CD4-positive, alpha-beta T cell treated with Interferon alpha-2 for 1 hour (primary cell): ENCODE measurements at places on chromosomes 16 and 17.

DNA sequence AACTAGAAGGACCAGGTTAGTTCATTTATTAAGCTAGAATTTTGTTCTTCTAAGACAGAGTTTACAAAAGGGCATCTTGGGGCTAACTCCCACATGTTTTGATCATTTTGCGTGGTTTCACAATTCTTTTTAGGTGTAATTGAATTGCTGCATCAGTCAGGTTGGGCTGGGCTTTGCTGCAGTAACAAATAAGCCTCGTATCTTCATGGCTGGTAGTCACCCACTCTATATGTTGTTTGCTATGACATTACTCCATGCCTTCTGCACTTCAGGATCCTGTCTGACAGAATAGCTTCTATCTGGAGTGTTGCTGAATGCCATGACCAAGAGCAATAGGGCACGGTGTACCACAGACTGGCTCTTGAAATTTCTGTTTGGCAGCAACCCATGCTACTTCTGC, 10.6 kb upstream of the IRX3 start:
- DNase-seq, result no peak

DNA sequence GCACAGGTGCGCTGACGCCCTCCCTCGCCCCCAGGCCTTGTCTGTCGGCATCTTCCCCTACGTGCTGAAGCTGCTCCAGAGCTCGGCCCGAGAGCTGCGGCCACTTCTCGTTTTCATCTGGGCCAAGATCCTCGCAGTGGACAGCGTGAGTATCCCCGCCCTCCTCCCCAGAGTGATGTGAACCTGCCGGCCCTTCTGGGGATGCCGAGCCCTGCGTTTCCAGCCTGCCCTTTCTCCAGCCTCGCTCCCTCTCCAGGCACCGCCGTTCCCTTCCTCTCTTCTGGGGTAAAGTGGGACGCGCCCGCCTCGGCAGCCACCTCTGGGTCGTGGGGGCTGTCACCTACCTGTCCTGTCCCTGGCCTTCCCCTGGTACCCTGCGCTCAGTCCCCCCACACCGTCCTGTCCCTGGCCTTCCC, 133.9 kb upstream of the CHMP6 start:
- DNase-seq, result no peak

- DNase-seq, result peak; percentile 3
Observed at GRCh38 chr17:67718325-67718941, 697 bp downstream of the NOL11 start.

DNA sequence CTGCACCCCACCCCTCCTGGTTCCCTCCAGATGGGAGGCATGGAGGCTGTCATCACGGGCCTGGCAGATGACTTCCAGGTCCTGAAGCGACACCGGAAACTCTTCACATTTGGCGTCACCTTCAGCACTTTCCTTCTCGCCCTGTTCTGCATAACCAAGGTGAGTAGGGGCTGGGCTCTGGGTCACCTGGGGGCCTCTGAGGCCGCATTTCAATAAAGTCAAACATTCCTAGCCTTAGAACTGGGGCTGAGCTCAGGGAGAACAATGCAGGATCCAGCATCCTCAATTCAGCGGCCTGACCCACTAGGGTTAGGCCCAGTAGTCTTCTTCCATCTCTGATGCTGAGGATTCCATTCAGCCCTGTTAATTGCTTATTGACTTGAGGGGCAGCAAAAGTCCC, 42.1 kb downstream of the SLC6A2 start:
- no peak for DNase-seq

DNA sequence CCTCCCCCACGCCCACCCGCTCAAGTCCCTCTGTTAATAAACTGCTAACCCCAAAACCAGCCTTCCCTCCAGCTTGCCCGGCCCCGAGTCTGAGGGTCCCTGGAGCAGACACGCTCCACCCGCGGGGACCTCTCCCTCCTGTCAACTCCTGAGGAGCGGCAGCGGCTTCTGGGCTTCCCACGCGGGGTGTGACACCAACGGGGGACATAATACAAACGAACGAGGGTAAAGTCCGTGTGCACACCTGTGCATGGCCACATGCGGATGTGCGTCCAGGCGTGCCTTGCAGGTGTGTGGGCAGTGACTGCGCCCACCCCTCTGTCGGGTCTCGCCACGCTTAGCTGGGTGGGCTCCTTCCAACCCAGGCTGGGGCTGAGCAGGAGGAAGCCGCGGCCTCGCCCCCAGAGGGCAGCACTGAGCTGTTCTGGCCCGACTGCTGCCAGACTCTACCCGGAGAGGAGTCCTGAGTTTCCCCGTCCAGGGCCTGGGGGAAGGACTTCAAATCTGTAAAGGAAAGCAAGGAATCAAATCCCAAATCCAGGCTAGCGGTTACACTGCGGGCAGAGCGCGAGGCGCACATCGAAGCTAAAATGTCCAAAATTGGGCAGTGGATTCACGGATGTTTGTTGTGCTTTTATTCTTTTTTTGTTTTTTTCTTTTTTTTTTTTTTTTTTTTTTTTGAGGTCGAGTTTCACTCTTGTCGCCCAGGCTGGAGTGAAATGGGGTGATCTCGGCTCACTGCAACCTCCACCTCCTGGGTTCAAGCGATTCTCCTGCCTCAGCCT, 24.2 kb upstream of the KRT17 start:
- DNase-seq, result peak; percentile 80

- DNase-seq, result peak; percentile 8
Observed at GRCh38 chr17:39603304-39604016, 4.3 kb downstream of the NEUROD2 start.

DNA sequence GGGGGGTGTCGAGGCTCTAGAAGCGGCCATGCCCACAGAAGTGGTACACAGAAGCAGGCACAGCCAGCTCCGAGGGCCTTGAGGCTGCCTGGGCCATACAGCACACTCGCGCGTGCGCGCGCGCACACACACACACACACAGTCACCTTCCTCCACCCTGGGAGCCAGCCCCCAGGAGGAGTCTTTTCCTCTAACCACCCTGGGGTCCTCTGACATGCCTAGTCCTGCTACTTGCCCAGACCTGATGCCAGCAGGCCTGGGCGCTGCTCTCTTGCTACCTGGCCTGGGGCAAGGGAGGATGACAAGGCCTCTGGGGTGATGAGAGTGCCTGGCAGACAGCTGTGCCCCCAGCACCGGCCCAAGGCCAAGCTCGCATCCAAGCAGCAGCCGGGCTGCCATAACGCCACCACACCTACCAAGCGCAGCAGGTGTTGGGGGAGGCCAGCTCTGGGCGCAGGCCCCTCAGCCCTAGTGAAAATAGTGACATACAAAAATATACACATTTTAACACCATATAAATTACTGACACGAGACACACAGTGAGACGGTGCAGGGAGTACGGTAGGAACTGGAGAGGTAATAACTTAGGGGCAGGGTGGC, 41.1 kb downstream of the TSC2 start:
- DNase-seq, result no peak

GRCh38 chr17:40956401-40957254, 10.1 kb downstream of the KRT39 start:
- DNase-seq, result no peak

GRCh38 chr17:68184141-68184571, 63.7 kb upstream of the AMZ2 start:
- no peak for DNase-seq

DNA sequence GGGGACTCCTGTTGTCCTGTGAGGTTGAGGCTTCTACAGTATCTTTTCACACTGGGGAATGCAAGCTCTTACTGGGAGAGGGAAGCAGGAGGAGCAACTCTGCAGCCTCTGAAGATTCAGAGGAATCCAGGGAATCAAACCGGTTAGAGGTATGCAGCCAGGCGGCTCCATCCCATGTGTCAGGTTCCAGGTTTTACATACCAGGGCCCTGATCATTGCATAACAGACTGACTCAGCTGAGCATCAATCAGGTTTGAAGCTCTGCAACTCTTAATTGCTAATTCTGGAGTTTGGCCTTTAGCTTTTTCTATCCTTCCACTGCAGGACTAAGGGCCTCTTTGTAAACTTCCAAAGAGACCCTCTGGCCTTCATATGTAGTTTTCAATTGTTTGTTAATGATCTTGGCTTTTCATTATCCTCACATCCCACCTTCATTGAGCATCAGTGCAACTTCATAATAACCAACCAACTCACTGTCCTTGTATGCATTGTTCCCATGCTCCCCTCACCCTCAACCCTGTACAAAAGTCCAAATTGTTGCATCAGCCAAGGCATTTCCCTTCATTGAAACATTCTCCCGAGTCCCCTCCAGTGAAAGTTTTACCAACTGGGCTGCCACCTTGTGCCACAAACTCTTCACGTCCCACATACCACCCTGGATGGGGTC, 59.7 kb upstream of the DHX40 start:
- no peak for DNase-seq

DNA sequence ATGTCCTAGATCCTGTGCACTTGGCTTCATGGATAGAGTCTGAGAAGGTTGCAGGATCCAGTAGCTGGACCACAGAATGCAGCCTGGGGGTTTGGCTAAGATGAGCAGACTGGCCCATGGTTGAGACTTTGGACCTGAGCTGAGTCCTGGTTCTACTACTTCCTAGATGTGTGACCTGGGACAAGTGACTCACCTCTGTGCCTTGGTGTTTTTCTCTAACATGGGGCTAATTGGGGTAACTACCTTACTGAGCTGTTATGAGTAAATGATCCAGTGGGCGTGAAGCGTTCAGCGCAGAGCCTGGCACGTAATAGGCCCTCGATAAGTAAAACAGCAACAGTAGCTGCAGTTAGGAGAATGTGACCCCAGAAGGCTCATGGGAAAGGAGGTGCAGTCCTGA, 38.8 kb downstream of the SNX20 start:
- DNase-seq, result no peak

DNA sequence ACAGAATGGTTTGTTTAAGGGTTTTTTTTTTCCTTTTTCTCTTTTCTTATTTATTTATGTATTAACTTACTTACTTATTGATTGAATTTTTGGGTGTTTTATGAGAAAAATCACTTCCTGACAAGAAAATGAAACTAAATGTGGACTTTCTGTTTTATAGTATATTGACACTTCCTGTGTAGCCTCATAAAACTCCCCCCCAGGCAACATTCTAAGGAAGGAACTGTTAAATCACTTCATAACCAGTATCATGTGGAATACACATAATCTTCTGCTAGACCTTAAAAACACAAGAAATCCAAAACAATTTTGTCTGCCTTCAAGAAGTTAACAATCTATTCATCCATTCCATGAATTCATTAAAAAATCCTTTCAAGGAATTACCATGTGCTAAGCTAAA, 164.1 kb upstream of the TOM1L1 start:
- DNase-seq, result no peak

- peak; percentile 65 for DNase-seq
Observed at GRCh38 chr17:38735161-38735997, 5.2 kb downstream of the CISD3 start.

DNA sequence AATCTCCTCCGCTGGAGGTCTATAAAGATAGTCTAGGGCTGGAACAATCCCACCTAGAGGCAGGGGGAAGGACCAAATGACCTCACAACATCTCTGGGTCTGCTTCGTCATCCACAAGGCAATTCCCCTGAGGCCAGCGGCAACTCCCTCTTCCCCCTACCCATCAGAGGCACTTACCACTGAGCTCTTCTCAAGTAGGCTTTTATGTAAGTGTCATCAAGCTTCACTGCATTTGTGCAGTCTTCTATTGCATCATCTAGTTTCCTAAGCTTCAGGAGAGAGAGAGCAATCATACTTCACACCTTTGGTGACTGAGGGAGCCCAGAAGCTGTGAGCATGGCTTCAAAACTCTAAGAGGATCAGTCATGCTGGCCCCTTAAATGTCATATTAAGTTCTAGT, 21.0 kb downstream of the CNP start:
- DNase-seq, result no peak

- no peak for DNase-seq
Observed at GRCh38 chr17:17904166-17905035, 67.6 kb upstream of the SREBF1 start.

GRCh38 chr17:2192367-2193057, 111.1 kb downstream of the SMG6 start:
- peak; percentile 30 for DNase-seq

- no peak for DNase-seq
Observed at GRCh38 chr17:1509290-1509881, 7.0 kb downstream of the INPP5K start.

GRCh38 chr16:75616521-75617010, 6.5 kb downstream of the ADAT1 start:
- no peak for DNase-seq

- DNase-seq, result no peak
Observed at GRCh38 chr17:77531002-77531401, 390.2 kb downstream of the SEC14L1 start.

DNA sequence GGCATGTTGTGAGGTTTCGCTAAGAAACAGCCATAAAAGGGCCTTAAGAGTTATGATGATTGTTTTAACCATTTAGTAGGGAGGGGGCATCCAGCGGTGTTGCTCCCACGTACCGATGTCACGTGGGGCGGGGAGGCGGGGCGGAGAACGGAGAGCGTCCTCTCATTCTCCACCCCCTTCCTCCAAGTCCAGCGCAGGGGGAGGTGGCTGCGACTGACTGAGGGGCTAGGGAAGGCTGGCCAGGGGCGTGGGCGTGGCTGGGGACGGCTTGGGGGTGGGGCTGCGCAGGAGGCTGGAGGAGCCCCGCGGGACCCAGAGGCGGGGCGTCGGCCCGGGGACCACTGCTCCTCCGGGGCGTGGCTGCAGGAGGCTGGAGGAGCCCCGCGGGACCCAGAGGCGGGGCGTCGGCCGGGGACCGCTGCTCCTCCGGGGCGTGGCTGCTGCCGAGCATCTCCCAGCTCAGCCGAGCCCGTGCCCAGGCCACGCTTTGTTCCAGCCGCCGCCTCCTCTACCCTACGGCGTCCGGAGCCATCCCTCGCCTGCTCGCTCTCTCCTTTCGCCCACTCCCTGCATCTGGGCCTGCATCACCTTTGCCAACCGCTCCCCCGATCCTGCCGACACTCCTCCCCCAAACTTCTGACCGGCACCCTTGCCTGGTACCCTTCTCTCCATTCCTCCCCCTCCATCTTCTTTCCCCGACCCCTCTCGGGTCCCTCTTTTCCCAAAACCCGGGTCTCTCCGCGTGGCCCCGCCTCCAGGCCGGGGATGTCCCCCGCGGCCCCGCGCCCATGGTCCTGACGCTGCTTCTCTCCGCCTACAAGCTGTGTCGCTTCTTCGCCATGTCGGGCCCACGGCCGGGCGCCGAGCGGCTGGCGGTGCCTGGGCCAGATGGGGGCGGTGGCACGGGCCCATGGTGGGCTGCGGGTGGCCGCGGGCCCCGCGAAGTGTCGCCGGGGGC, at the start of gene SARM1:
SARM1 (plus strand) TSS at position 450 of the 958 bp plus-strand sequence; CDS start at position 789, 339 bp downstream.
- DNase-seq, result peak; percentile 86

- no peak for DNase-seq
Observed at GRCh38 chr16:69890114-69890891, 60.8 kb upstream of the CLEC18A start.

DNA sequence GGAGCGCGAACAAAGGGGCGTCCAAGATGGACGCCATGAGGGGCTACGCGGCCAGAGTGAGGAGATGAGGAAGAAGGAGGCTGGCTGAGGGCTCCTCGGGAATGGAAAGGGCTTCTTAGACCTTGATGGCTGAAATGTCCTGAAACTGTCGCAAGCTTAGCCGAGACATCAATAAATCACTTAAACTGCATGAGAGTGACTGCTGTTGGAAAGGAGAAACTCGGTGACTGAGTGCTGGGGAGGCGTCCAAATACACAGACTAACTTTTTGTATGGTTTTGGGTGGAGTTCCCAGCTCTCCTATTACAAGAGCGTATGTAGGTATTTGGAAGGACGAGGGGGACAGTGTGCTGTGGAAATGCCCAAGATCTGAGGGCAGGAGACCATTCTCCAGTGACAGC, 1.4 kb upstream of the GEMIN4 start:
- no peak for DNase-seq
